ENCODE measurements at places on chromosomes 5 and 9.

GRCh38 chr5:159469496-159470372 is 139.4 kb upstream of the IL12B start:
- no peak for DNase-seq

DNA sequence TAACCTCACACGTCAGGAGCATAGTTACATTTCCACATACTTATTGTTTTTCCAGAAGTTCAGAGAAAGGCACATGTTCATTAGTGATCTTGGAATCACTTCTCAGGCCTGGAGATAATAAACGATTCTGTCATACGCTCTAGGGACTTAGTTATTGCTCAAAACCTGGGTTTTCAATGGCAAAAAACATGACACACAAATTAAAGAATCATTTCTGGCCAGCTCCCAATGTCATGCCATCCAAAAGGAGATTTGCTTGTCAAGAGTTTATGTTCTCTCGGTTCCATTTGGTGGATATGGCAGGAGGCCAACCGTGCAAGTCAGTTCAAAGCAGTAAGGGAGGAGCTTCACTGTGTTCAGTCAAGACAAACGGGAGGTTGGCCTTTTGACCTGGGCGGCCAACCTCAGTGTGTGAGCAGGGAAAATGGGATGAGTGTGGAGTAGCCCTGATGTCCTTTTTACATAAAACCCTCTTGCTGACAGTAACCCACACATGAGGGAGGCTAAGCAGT is 123.4 kb downstream of the NXNL2 start:
- no peak for DNase-seq

DNA sequence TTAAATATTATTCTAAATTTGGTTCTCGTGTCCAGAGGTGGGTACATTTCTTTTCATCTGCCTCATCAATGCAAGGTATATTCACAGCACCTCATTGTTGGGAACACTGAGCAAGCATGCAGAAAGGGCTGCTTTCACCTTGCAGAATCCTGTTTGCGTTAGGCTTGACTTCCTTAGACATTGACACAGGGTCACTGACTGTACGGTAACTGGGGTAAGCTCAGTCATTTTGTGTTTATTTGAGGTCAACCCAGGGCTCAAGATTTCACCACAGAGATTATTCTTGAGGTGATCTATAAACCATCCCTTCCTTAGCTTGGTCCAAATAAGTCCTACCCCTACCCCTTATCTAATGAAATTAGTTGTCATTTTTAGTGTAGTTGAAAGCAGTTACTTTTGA is 1.7 kb upstream of the PTPDC1 start:
- DNase-seq = no peak

GRCh38 chr9:131039129-131039954 is 30.4 kb downstream of the LAMC3 start:
- no peak for DNase-seq

GRCh38 chr9:6216951-6217350 is 1.3 kb downstream of the IL33 start:
- DNase-seq = no peak
